ENCODE measurements at places on chromosomes 2 and 18.
A peak's percentile ranks its signal among the peaks of the same experiment; 100 is the strongest.

- DNase-seq, result peak; percentile 90
Observed at GRCh38 chr2:108533832-108534583, at the start of gene LIMS1. LIMS1 (plus strand) TSS chr2:108534470; CDS start chr2:108534563, 93 bp downstream.

- DNase-seq, result no peak
Observed at GRCh38 chr2:226963528-226963927, 127.7 kb downstream of the RHBDD1 start.

- DNase-seq, result peak; percentile 62
Observed at GRCh38 chr18:79246309-79247108, 149.2 kb upstream of the NFATC1 start.

DNA sequence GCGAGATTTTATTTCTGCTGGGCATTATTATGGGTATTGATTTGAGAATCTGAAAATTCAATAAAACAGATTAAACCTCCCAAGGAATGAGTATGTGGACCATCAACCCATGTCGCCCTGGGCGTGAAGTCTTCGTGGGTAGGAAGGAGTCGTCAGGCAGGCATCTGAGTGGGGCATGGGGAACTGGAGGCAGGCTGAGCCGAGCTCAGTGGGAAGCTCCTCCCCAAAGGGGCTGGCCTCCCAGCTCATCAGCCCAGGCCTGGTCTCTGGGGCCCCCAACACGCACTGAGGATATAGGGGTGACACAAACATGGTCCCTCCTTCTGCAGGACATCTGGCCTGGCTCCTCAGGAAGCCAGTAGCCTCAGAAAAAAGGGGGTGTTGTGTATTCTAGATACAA is 265.2 kb downstream of the TFCP2L1 start:
- no peak for DNase-seq

DNA sequence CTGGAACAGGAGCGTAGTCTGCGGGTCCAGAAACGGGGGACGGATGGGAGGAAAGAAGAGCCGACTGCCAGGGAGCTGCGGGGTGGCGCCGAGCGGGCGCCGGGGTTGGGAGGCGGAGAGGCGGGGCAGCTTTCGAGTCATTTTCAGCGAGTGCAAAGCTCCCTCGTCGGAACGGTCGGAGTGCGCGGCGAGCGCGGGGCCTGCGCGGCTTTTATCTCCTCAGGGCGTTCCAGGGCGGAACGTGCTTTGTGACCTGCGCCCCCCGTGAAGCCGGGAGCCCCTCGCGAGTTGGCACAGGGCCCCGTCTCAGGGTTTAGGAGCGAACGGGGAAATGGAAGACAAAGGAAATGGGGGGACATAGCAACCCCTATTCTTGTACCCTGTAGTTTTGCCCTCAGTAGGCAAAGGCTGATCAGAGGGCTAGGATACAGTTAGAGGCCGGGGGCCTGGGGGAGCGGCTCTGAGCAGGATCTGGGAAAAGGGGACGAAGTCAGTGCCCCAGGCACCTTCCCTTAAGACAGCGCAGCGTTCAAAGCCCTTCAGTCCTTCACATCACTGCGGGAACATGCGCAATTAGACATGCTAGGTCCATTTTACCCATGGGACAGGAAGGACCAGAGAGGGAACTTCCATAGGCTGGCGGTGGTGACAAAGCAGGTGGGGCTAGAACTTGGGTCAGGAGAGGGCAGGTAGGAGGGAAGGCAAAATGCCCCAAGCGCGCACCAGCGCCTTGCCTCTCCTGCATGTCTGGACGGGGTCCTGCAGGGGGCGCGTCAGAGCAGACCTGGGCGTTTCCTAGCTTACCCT is 60.1 kb upstream of the IL1RL1 start:
- DNase-seq, result peak; percentile 63

GRCh38 chr2:629961-630360 is 47.2 kb downstream of the TMEM18 start:
- DNase-seq, result no peak

- DNase-seq, result no peak
Observed at GRCh38 chr18:74803769-74804168, 206.1 kb downstream of the ZNF407 start.

DNA sequence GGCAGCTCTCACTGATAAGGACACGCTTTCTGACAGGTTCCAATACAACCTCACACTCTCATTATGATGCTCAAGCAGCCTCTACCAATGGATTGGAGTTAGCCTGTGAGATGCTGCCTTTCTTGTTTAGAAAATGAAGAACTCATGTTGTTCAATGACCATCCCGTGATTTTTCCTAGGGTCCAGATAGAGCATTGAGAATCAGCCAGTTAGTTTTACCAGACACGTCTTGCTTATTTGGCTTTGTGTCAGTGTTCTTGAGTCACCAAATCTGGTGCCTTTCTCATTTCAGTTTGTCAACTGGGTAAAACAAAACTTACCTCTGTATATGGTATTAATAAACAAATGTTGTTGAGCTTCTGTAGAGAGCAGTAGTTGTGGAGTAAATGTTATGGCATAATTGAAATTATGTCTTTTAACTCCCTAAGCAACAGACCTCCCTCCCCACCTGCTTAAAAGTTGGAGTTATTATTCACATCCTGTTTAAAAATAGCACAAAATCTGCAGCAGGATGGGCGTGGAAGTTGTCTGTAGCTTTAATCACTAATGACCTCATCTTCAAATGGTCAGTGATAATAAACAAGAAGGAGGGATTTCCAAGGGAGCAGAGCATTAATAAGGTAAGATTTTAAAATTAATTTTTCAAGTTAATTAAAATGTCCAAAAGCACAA is 167.3 kb downstream of the HRH4 start:
- no peak for DNase-seq

DNA sequence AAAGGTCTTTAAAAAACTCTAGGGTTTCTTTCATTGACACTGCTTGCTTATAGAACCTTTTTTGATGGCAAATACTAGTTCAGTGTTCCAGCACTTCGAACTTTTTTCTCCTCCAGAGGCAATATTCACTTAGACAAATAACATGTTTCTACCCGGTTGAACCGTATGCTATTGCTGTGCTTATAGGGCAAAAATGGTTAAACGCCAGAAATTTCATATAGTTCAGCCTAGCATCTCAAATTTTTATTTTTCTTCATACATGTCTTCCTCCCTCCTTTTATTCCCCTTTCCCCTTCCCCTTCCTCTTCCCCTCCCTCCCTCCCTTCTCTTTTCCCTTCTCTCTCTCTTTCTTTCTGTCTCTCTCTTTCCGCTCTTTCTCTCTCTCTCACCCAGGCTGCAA is 96.9 kb upstream of the FSHR start:
- no peak for DNase-seq

- DNase-seq, result no peak
Observed at GRCh38 chr2:20229322-20230113, 4.6 kb upstream of the SDC1 start.

GRCh38 chr18:79345981-79346380 is 49.7 kb upstream of the NFATC1 start:
- DNase-seq, result no peak

DNA sequence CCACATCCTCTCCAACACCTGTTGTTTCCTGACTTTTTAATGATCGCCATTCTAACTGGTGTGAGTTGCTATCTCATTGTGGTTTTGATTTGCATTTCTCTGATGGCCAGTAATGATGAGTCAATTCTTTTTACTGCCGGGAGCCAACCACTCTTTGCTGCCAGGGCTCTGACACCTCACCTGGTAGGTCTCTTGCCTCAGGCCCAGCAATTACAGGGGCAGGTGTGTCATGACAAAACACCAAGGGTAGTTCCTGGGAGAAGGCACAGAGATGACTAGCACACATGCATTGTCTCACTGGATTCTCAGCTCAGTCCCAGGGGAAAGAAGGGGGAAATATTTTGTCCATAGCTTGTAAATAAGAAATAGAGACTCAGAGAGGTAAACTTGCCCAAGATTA is 122.3 kb downstream of the CHST9 start:
- DNase-seq, result no peak

DNA sequence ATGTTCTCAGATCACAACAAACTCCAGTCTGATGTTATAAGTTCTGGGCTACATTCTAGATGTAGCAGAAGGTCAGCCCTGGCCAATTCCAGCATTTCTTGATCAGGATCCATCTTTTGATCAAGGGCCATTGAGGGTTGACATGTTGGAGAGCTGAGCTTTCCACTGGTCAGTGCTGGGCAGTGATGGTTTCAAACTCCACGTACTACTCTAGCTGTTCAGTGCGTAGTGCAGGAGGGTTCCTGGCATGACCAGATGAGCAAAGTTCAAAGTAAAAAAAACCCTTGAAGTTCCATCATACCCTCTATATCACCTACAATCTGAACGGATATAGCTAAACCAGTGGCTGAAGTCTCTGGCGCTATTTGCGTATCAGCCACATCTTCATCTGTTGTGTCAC is 210.4 kb upstream of the OSR1 start:
- DNase-seq, result no peak
